ENCODE measurements at places on chromosomes 12 and 14.

GRCh38 chr12:24109381-24110039 lies 160.0 kb upstream of the SOX5 start:
- peak; percentile 4 for DNase-seq

- peak; percentile 40 for DNase-seq
Measured at GRCh38 chr12:92696216-92696615, 6.6 kb upstream of the PLEKHG7 start.

DNA sequence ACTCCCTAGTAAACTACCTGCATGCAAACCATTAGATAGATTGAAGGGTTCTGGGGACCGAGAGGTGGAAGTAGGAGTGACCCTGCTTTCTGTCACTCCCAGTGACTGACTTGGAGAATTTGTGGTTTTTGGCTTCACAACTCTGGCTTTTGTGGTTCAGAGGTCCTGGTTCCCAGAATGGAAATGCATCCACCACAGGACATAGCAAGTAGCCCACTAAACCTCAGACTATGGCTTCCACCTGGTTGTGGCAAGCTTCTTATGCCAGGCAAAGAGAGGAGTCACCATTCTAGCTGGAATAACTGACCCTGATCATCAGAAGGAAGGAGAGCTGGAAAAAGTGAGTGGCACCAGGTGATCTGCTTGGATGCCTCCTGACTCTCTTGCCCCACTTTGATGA lies 162.4 kb upstream of the TMEM260 start:
- DNase-seq = no peak

- no peak for DNase-seq
Measured at GRCh38 chr12:15474766-15475165, 152.5 kb downstream of the PTPRO start.

DNA sequence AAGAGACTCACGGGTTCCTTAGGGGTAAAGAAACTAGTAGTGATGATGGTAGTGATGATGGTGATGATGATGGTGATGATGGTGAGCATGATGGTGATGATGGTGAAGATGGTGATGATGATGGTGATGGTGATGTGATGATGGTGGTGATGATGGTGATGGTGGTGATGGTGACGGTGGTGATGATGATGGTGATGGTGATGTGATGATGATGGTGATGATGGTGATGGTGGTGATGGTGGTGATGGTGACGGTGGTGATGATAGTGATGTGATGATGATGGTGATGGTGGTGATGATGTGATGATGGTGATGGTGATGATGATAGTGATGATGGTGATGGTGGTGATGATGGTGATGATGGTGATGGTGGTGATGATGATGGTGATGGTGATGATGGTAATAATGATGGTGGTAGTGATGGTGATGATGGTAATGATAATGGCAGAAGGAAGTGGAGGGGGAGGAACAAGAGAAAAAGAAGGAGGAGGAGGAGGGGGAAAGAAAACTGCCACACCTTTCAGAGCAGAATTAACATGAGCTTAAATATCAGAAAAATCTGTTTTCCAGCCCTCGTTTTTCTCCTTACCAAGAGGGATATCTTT lies 85.5 kb downstream of the FZD10 start:
- DNase-seq = no peak

DNA sequence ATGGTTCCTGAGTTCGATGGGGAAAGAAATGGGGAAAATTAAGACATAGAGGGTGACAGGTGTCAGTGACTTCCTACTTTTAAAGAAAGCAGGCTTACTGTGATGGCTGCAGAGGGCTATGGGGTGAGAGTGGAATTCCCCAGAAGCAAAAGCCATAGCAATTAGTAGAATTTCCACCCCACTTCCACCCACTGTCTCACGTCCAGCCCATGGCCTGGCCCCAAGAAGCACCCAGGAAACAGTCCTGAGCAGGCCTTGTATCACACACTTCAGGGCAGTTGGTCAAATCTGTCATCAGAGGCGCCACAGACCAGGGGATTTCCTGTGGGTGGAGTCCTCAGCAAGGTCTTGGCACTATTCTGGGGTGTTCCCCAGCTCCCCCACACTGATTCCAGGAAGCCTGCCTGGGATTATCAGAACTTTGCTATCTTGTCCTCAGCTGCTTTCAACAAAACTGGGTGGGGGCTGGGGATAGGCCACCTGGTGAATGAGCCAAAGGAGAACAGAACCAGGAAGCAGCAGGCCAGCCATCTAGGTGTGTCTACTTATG lies 120.1 kb upstream of the CCND2 start:
- no peak for DNase-seq

- DNase-seq = peak; percentile 70
Measured at GRCh38 chr14:93207468-93208308, 632 bp downstream of the UBR7 start.

DNA sequence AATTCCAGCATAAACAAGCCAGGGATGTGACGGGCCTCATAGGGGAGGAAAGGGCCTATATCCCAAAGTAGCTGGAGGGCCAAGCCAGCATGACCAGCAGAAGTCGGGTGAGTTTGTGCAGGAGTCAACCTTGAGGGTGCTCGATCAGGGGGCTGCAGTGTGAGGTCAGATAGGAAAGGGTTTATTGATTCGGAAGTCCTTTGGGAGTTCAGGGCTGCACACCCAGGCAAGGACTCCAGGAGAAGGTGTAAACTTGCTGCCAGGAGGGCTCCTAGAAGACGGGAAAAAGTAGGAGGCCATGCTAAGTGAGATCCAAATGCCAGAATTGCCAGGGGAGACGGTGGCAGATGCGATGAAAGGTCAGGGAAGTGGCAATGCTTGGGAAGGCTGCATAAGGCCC lies 3.4 kb upstream of the OAS2 start:
- DNase-seq = no peak

DNA sequence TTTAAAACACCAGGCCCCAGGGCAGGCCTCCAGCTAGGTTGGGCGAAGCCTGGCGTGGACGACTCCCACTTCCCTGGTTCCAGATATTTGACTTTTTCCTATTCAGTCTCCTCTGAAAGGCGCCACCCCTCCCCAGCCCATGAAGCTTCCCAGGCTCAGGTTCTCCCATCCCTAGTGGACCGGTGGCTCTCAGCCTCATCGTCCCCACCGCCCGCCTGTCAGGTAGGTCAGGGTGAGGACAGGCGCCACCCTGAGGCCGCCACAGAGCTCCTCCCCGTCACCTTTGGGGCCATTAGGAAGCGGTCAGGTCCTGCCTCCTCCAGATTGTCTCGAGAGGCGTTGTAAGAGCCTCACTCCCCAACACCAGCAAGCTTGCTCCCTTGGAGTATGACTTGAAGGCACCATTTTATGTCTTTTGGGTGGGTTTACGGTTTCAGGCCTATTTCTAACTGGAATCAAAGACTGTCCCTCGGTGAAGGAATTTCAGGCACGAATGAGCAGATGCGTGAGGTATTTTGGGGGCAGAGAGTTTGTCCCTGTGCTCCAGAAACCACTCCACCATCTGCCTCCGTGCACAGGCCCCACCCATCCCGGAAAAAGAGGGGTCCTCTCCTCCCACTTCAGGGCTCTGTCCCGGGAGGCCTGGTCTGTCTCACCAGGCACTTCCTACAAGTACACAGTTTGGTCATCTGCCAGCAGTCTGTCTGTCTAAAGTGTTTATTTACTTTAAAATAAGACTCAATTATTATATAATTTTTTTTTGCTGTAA lies 55.6 kb downstream of the TSPAN9 start:
- peak; percentile 88 for DNase-seq

- no peak for DNase-seq
Measured at GRCh38 chr12:90167518-90168208, 459.0 kb upstream of the ATP2B1 start.

DNA sequence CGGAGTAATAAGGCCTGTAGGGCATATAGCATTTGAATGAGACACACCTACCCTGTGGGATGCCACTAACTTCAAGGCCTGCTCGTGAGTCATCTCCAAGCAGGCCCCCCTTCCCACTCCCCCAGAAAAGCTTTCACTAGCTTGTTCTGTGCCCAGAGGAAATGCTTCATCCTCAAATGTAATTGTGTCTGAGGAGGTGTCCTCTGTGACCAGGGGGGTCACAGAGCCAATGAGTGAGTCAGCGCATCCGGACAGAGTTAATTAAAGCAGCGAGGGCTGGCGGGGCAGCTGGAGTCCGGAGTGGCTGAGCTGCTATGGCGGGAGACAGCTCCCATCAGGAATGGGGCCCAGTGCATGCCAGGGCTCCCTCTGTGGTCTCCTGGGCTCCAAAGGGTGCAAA lies 27.0 kb upstream of the ESRRB start:
- DNase-seq = peak; percentile 93

GRCh38 chr14:85475113-85475512 lies 54.8 kb upstream of the FLRT2 start:
- DNase-seq = peak; percentile 57

GRCh38 chr14:69789118-69789640 lies 7.9 kb downstream of the SLC10A1 start:
- no peak for DNase-seq

GRCh38 chr12:119914666-119915065 lies 37.5 kb upstream of the CIT start:
- DNase-seq = no peak

- no peak for DNase-seq
Measured at GRCh38 chr12:53105256-53105655, 2.0 kb downstream of the SOAT2 start.

DNA sequence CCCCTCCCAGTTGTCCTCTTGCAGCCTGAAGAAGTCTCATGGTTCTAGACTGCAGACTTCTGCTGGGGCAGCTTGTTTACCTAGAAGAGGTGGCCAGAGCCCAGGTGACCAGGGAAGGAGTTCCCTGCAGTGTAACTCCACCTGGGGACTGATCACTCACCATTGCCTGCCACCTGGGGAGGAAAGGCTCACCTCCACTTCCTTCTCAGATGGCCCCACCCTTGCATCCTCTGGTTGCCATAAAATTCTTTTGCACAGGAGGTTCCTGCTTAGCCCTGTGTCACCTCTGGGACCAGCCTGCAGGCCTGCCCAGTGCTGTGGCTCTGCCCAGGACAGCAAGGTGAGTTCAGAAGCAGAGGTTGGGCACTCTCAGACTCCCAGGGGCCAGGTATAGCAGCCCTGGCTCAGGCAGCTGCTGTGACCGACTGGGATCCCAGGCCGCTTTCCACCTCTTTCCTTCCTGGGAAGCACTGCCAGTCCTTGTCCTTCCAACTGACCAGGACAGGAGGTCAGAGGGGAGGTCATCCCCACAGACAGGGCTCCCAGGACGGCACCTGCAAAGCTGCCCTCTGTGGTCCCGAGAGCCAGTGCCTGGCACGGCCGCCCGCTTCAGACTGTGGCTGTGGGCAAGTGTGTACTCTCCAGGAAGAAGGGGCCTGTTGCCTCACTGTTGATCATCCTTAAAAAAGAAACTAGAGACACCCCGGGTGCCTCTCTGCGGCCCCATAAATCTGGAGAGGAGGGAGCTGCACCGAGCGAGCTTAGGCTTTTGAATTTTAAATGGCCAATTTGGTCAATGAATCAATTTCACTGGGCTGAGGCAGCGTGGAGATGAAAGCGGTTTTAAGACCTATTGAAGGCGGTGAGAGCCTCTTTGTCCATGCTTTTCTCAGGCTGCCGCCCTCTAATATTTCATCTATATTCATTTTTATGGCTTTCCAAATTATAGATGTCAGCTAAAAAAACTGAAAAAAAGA lies 79.5 kb upstream of the C14orf180 start:
- DNase-seq = no peak

GRCh38 chr14:28382444-28383190 lies 384.0 kb upstream of the FOXG1 start:
- no peak for DNase-seq

- no peak for DNase-seq
Measured at GRCh38 chr12:6826734-6827436, 1.3 kb upstream of the P3H3 start.

DNA sequence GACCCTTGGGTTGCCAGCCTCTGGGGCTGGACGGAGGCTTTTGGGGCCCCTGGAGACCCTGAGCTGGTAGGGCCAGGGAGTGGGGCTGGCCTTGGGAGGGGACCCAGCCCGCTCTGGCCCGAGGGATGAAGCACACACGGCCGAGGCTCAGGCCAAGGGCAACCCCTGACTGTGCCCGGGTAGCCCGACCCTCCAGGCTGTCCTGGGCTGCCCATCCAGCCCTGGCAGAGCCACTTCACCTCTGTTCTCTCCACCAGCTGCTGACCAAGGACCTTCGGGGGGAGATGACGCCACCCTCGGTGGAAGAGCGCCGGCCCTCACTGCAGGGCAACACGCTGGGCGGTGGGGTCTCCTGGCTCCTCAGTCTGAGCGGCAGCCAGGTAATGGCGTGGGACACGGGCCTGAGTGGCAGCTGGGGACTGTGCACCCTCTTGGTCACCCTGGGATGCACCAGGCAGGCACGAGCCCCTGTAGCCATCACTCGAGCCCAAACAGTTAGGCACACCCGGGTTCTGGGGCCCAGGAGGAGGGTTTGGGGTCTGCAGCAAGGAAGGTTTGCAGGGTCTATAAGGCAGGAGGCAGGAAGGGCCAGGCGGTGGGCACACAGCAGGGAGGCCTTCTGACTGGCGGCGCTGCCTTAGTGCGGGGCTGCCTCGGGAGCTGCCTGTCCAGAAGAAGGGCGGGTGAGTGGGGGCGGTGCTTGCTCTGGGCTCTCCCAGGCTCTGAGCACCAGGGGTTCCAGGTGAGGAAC lies 19.7 kb downstream of the ASPG start:
- DNase-seq = no peak

GRCh38 chr12:115794659-115795081 lies 482.8 kb downstream of the MED13L start:
- no peak for DNase-seq

DNA sequence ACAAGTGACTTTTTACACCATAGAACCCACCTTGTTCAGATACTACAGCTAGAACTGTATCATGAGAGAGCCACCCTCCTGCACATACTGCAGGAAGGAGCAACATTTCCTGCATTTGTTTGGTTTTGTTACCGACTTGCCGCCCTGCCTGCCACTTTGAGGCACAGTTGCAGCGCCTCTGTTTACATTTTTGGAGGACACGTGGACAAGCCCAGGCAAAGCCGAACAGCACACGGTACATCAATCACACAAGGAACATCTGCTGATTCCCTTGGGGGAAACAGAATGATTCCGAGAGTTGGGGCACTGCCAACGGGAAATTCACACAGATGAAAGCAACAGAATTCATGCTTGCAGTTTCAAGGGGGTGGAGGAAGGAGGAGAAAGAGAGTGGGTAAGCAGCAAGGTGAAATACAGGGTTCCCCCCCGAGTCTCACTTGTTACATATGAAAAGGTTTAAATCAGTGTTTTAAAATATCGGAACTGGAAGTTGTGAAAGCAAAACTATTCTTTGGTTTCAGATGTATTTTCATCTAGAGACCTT lies 110.7 kb downstream of the BTG1 start:
- peak; percentile 79 for DNase-seq

All from EH (cell line).